ENCODE measurements at places on chromosomes 5 and 9. TPM values are rescaled to one million over a fixed set of nuclear protein-coding genes. Genes with fewer than 3 reads are reported as not detected.

Gene BHMT2
- total RNA-seq: not detected

Gene LCN1
- not detected for total RNA-seq

Gene C9orf43
- total RNA-seq: 0.51 TPM

Gene EXOC3
- total RNA-seq: 69.4 TPM

Gene ZNF367
- total RNA-seq: 8.6 TPM
